ENCODE measurements at places on chromosomes 1 and 21. TPM values are rescaled to one million over a fixed set of nuclear protein-coding genes. Genes with fewer than 3 reads are reported as not detected.

The FAM76A gene
- 10.2 TPM for total RNA-seq

The TMPRSS2 gene
- not detected for total RNA-seq

The OR2L2 gene
- 3.0 TPM for total RNA-seq

The CFH gene
- total RNA-seq: 11.8 TPM

The SH2D2A gene
- total RNA-seq: 4.3 TPM

GRCh38 chr1:186291271-186291670 is 83.8 kb downstream of the TPR start:
- DNase-seq: no peak

- DNase-seq: no peak
Observed at GRCh38 chr1:56790036-56790435, 29.2 kb downstream of the FYB2 start.

GRCh38 chr1:205500240-205501233 is 3.9 kb upstream of the CDK18 start:
- DNase-seq: no peak

DNA sequence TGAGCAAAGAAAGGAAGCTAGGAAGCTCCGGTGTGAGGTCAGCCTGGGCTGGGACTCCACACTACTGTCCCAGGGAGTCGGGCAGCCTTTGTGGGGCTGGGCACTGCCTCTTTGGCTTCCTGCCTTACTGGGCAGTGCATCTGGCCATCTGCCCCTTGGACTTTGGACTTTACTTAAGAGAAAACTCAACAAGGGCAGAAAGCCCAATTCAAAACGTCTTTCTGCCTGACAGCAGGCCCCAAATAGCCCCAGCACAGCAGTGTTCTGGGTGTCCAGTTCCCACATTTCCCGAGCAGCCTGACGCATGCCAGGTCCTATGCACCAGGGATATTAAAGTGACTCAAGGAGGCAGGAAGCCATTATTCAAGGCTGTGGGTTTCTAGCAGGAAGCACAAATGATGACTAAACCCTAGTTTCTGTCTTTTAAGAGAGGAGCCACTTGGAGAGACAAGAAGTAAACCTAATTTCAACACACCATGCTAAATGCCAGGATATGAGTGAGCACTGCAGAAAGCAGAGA is 37.9 kb upstream of the EDEM3 start:
- peak; percentile 77 for DNase-seq

- DNase-seq: no peak
Observed at GRCh38 chr1:118445156-118445555, 260.1 kb upstream of the SPAG17 start.

DNA sequence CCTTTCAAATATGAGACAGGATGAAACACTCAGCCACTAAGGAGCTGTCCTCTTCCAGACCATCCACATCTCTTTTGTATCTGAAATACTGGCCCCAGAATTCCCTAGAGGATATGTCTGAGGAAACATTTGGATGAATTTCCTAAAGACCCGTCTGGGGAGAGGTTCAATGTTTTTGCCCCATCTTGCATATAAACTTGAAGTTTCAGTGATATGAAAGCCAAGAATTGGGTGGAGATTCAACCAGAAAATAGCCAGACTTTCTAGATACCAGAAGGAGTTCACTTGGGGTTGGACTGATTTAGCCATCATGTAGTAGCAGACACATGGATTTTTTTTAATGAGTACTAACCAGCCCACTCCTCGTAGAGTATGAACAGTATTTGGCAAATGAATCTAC is 182.0 kb downstream of the PLPP3 start:
- DNase-seq: no peak

DNA sequence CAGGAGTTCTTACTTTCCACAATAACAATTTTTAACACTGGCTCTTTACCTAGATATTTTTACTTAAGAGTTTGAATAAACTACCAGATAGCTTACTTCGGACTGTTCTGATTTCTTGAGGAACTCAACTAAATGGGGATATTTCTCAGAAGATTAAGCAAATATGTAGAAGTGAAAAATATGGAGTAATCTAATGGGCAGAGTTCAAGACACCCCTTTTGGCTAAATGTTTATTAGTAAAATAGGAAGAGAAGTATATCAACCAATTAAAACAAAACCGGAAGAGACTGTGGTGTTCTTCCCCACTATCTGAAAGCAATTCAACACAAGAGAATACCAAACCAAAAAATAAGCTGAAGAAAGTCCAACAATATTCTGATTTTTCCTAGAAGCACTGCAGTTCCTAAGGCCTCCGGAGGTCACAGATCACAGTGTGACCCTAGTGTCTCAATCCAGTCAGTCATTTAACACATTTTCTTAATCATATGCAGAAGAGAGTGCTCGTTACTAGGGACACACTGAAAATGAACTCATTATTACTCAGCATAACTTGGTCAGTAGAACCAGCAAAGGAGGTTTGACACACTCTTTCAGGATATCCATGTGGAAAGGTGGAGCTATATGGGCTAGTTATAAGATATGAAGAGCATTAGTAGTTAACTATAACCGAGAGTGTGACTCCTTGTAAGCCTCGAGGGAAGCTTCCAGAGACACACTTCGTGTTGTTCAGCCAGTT is 5.2 kb downstream of the SIPA1L2 start:
- no peak for DNase-seq

DNA sequence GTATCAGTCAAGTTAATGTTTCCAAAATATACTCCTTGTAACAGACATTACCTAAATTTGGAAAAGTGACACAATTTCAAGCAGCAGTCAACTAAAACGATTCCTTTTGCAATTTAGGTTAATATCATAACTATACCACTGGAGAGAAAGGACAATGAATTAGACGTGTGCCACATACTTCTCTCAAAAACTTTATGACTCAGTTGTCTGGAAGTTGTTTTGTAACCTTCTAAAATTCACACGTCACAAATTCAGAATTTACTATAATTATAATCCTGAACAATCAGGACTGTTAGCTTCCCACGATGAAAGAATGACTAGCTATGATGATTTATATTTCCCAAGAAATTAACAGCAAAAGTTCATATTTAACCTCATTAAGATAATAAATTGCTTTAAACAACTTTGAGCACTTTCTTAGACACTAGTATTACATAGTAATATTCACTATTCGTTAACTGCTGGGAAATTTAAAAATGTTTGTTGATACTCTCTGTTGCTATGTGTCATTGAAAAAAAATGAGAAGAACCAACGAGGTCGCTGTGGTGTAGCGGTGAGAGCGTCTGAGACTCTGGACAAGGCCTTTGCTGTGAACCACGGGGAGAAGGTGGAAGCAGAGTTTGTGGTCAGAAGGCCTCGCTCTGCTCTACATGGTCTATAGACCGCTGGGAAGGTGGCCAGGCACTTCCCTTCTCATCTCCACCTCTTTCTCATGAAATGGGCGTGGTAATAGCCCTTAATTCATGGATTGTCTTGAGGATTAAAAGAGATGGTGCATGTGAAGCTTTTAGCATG is 27.9 kb upstream of the BATF3 start:
- no peak for DNase-seq

GRCh38 chr1:13873032-13873431 is 173.0 kb downstream of the PRDM2 start:
- no peak for DNase-seq

DNA sequence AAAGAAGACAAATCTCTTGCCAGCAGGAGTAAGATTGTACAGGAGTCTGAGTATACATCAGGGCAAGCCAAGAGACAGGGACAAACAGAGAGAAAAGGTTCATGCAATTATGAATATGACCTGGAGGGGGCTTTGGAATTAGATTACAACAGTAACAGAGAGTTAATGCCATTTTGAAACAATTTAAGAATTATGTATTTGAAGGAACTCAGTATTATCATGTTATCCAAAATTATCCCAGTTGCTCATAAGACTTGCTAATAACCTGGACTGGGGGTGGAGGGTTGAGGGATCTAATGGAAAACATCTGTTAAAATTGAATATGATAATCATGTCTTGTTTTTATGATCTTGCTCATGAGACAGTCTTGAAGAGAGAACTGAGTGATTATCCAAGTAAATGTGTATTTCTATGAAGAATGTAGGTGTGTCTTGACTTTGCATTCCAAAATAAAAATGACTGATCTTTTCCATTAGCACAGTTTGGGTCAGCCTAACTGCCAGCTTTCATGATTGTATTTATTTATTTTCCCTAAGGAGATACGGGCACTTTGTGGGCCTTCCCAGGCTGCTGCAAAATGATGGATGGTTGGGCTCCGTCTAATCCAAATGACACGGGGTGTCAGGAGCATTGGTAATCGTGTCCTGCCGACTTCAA is 117.7 kb downstream of the ERG start:
- DNase-seq: peak; percentile 67

The TAGLN2 gene
- 935 TPM for total RNA-seq

DNA sequence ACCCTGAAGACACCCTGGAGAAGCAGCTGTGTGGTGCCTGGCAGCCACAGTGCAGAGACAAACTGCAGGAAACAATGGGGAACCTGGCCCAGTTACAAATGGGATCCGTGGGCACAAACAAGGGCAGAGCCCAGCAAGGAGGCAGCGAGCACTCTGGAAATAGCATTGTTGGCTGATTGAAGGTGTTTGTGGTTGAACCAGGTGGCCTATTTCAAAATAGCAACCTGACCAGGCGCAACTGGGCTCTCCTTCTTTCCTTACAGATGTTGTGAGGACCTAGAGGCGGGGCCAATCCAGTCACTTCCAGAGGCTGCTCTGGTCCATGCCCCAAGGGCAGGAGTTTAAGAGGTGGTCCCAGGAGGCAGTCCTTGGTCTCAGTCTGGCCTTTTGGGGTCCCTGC is 21.7 kb upstream of the ZBTB21 start:
- DNase-seq: no peak

DNA sequence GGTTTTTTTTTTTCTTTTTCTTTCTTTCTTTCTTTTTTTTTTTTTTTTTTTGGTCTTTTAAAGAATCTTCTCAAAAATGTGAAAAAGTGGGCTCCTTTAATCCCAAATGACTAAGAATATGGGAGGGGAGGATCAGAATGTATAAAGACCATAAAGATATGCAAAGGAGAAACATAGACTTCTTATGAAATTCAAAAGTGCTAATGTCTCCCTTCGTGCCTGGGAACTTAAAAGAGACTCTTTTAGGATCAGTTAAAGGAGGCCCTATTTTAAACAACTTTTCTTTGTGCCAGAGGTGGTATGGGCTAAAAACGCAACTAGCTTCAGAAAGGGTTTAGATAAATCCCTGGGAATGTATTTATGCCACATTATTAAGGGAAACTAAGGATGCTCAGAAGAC is 54.2 kb upstream of the KAZN start:
- DNase-seq: no peak

The INAVA gene
- under 0.01 TPM for total RNA-seq

The RCSD1 gene
- total RNA-seq: 218 TPM

- DNase-seq: no peak
Observed at GRCh38 chr1:177838907-177839485, 130.9 kb downstream of the SEC16B start.

The S100A7A gene
- not detected for total RNA-seq

The WNT3A gene
- total RNA-seq: not detected

- DNase-seq: no peak
Observed at GRCh38 chr1:44842486-44842861, 579 bp downstream of the PTCH2 start.

The TMEM81 gene
- 0.54 TPM for total RNA-seq

- no peak for DNase-seq
Observed at GRCh38 chr21:34736116-34736874, 67.5 kb downstream of the CLIC6 start.

DNA sequence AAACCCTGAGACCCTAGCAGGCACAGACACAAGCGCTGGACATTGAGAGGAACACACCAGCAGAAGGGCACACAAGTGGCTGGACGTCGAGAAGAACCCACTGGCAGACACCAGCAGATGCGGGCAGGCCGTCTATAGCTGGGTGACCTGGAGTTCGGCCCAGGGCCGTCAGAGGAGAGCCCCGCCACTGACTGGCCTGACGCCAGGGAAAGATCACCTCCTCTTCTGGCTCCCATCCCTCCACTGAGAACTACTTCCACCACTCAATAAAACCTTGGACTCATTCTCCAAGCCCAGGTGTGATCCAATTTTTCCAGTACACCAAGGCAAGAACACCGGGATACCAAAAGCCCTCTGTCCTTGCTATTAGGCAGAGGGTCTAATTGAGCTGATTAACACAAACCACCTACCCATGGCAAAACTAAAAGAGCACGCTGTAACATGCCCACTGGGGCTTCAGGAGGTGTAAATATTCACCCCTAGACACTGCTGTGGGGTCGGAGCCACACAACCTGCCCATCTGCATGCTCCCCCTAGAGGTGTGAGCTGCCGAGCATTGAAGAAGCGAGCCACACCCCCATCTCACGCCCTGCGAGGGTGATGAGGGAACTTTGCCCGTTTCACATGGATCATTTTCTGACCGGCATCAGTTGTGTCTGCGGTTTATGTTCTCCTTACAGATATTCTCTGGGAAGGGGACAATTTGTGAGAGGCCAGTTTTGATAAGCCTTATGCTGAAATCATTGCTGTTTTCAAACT is 104.8 kb downstream of the HLX start:
- DNase-seq: no peak

GRCh38 chr1:14120895-14121294 is 420.9 kb downstream of the PRDM2 start:
- DNase-seq: no peak

GRCh38 chr1:233331676-233332519 is 4.4 kb downstream of the MAP3K21 start:
- DNase-seq: no peak

- no peak for DNase-seq
Observed at GRCh38 chr1:63547621-63548294, 24.4 kb downstream of the EFCAB7 start.

The CR1L gene
- under 0.01 TPM for total RNA-seq

Data from hematopoietic multipotent progenitor cell (in vitro differentiated cells).